ENCODE measurements at places on chromosomes 1 and 21. TPM values are rescaled to one million over a fixed set of nuclear protein-coding genes. Genes with fewer than 3 reads are reported as not detected.

FGR gene
- total RNA-seq: 3.0 TPM

DNA sequence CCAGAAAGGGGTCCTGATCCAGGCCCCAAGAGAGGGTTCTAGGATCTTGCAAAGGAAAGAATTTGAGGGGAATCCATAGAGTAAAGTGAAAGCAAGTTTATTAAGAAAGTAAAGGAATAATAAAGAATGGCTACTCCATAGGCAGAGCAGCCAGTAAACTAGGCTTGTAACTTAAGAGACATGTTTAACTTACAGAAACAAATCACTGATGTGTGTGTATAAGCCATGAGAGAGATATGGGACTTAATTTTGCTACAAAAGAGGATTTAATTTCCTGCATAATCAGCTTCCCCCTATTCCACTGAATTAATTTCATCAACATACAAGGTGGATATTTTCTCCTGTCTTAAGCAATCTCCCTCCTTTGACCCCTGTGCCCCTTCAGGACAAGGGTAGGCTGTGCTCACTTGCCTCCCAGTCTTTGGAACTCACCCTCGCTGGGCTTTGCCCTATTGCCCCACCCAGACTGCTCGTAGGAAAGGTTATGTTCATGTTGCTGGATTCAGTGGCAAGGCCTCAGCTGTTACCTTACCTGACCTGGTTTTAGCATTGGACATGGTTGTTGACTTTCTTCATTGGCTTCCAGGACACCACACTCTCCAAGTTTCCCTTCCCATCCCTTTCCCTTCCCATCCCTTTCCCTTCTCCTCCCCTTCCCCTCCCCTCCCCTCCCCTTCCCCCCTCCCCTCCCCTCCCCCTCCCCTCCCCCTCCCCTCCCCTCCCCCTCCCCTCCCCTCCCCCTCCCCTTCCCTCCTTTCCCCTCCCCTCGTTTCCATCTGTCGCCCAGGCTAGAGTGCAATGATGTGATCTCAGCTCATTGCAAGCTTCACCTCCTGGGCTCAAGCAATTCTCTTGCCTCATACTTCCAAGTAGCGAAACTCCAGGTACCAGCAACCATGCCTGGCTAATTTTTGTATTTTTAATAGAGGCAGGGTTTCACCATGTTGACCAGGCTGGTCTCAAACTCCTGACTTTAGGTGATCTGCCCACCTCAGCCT lies 44.6 kb downstream of the TBCE start:
- DNase-seq: no peak

BNIPL gene
- total RNA-seq: 0.63 TPM

- DNase-seq: no peak
These were observed 26.2 kb upstream of the LYST start for GRCh38 chr1:235892734-235893413.

GRCh38 chr1:193448682-193449461 lies 262.5 kb upstream of the B3GALT2 start:
- DNase-seq: peak; percentile 43

MPL gene
- not detected for total RNA-seq

PLXNA2 gene
- not detected for total RNA-seq

TMEM240 gene
- total RNA-seq: 2.6 TPM

GRCh38 chr1:25566176-25566729 lies 22.8 kb downstream of the LDLRAP1 start:
- DNase-seq: no peak

DNA sequence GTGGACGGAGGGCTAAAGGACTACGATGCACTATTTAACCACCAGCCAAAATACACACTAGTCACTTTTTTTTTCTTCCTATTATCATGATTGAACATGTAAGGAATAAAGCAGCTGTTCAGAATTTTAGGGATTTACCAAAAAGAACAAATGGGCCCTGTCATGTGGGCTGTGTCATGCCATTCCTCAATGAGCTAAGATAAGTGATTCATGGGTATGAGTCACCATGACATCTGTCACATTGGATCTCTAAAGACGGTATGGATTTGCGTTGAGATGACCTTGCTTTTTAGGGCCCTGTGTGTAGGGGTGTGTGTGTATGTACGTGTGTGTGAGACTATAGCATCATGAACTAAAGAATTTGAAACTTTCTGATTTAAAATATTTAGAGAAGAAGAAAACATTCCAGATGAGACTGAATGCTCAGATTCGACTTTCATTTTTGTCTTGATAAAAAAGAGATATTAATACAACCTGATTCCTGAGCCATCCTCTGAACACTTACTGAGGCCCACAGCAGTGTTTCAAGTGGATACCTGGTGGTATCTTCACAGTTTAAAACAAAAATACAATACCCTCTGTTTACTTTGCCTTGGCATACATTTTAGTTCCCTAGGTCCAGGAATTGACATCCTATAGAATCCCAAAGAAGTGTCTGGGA lies 246.1 kb upstream of the DUSP10 start:
- DNase-seq: no peak

DNA sequence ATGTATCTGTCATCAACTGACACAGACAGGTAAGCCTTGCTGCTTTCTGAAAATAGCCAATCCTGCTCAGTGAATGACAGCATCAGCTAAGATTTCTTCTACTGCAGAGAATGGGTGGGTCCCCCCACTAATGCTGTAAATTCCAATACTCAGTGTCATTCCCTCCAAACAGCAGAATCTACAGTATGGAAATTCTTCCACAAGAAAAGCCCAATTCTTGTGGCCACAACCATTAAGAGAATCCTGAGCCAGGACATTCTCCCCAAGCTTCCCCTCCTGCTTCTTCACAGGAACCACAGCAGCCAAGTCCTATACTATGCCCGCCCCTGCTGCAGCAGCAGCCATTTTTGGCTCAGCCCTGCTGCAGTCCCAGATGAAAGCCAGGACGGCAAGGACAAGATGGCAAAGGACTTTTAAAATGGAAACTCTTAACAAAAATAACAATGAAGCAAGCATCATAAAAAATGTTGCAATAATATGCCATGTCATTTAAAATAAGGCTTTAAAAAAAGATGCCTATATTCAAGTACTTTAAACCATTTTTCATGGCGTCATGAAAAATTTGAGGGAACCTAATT lies 26.8 kb downstream of the EIF4G3 start:
- DNase-seq: no peak

MRPL55 gene
- total RNA-seq: 76.6 TPM

STYXL2 gene
- total RNA-seq: not detected

AQP10 gene
- not detected for total RNA-seq

- no peak for DNase-seq
These were observed 7.1 kb upstream of the PSMA5 start for GRCh38 chr1:109433322-109433721.

DNA sequence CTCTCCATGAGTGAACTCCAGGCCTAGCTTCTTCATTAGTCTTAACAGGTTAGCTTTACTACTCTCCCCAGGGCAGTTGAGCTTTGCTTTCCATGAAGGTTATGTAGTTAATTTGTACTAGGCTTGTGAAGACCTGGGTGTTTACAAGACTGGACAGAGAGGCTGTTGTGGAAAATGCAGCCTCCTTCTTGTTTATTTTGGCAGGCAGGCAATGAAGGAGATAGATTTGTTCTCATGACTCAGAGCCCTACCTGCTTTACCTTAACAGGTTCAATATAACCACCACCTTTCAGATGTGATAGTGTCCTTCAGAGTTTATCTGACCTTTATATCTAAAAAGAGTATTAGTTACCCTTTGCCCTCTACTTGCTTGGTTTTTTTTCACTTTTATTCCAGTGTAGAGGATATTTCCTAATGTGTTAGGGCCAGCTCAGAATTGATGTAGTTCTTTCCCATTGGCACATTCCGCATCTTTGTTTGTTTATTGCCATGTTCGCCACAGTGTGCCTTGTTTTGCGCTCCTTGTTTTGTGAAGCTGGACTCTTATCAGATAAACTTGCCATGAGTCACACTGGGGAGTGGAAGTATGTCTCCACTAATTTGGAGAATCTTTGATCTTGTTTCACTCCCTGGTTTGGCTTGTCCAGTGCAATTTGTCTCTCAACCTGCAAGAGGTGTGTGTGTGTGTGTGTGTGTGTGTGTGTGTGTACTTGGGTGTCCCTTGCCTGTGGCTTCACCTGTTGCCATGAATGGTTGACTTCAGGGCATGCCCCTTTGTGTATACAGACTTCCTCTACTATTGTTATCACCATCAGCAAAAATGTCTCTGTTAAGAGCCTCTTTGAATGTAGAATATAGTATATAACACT lies 87.4 kb upstream of the MACF1 start:
- DNase-seq: no peak

- no peak for DNase-seq
These were observed 32.6 kb upstream of the TLR5 start for GRCh38 chr1:223175633-223176032.

- no peak for DNase-seq
These were observed 13.8 kb downstream of the UBASH3A start for GRCh38 chr21:42417533-42417932.

SIPA1L2 gene
- total RNA-seq: not detected

- DNase-seq: no peak
These were observed 303.4 kb upstream of the PRMT6 start for GRCh38 chr1:106753066-106753465.

CDA gene
- total RNA-seq: not detected

DNA sequence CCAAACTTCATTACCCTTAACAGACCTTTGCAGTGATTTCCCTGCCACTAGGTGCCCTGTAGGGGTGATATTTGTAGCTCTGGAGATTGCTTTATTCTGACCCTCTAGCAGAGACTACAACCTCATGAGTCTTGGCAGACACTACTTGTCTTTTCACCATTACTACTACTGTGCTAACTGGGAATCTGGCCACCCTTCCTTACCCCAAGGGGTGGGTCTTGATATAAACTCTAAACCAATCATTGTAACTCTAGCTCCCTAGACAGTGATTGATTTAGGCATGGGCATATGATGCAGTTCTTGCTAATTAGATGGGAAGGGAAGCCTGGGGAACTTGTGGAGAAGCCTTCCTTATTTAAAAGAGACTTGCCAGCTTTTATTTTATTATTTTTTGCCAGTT lies 3.9 kb downstream of the KPNA6 start:
- no peak for DNase-seq

GRCh38 chr1:199155166-199156019 lies 516.6 kb downstream of the PTPRC start:
- no peak for DNase-seq

TAS1R1 gene
- not detected for total RNA-seq

GRCh38 chr1:172356620-172357019 lies 63.9 kb upstream of the C1orf105 start:
- no peak for DNase-seq

- no peak for DNase-seq
These were observed 46.0 kb downstream of the GRHL3 start for GRCh38 chr1:24364975-24365678.

SYNC gene
- total RNA-seq: not detected

DNA sequence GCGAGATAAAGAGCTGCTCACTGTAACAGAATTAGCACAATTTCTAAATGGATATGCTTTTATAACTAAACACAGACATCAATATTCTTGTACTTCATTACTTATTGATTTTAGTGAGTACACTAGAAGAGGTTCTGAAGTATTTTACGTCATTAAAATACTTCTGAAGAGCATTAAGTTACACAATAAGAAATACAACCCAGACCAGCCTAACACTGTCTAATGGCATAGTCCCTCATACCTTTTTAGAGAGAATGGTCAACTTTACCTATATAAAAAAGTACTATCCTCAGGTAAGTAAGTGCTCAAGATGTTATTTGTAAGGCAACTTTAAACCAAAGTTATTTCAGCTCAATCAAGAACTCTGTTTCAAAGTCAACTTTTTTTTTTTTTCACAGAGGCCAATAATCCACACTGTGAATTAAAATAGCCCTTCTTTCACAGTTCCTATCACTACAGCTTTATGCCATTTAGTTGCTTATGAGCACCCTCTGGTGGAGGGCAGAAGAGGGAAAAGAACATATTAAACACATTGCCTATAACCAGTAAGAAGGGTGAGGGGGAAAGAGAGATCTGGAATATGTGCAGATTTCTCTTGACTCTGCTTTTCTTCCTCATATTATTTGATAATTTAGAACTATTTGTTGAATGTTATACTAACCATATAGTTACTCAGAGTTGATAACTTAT lies 182.1 kb upstream of the DMRTA2 start:
- peak; percentile 80 for DNase-seq

DNA sequence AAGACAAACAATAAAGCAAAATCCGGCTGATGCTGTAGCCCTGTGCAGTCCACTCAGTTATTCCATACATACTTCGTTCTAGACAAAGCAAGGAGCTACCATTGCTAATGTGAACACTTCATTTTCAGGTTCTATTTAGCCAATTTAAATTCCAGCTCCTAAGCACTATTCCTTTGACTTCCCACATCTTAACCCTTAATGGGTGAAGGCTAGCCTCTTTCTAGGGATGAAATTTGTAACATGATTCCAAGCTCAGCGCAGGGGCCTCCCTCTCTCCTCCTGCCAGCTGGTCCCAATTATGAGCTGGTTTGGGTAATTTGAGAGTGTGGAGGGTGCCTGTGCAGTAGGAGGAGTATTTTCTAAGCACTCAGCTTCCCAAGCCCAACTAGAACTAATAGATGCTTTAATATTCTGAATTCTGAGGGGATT lies 53.9 kb upstream of the PTGFRN start:
- DNase-seq: no peak

- DNase-seq: no peak
These were observed 150.0 kb downstream of the TPR start for GRCh38 chr1:186225096-186225495.

DNA sequence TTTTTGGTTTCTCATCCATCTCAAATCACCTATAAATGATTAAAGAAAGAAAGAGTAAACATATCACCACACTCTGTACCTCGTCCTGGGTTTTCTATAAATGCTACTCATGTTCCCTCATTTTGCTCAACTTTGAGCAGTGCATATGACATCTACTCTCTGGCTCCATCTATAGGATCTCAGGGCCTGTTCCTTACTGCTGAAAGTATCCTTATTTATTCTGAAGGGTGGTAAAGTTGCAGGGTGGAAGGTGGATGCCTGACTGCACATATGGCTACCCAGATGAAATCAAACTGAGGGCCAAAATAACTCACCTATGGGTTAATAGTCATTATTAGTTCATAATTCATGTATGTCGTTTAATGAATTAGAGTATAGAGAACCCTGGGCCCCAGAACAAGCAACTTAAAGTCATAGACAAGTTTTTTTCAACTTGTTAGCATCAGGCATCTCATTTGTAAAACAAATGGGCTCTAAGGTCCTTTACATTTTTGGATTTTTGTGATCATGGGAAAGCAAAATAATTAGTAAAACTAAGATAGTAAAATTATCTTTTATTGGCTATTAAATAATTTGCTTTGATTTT lies 46.5 kb downstream of the NCF2 start:
- peak; percentile 80 for DNase-seq

GRCh38 chr1:175118375-175119367 lies 51.0 kb downstream of the TNN start:
- DNase-seq: peak; percentile 21

- no peak for DNase-seq
These were observed 68.4 kb downstream of the AK5 start for GRCh38 chr1:77350012-77350770.

IVL gene
- not detected for total RNA-seq

- no peak for DNase-seq
These were observed 3.4 kb downstream of the RUNX1 start for GRCh38 chr21:35045542-35046262.

GRCh38 chr1:2548068-2548589 lies 8.0 kb upstream of the TNFRSF14 start:
- peak; percentile 94 for DNase-seq
